ENCODE measurements at places on chromosomes 1 and 21. TPM values are rescaled to one million over a fixed set of nuclear protein-coding genes. Genes with fewer than 3 reads are reported as not detected.

DNA sequence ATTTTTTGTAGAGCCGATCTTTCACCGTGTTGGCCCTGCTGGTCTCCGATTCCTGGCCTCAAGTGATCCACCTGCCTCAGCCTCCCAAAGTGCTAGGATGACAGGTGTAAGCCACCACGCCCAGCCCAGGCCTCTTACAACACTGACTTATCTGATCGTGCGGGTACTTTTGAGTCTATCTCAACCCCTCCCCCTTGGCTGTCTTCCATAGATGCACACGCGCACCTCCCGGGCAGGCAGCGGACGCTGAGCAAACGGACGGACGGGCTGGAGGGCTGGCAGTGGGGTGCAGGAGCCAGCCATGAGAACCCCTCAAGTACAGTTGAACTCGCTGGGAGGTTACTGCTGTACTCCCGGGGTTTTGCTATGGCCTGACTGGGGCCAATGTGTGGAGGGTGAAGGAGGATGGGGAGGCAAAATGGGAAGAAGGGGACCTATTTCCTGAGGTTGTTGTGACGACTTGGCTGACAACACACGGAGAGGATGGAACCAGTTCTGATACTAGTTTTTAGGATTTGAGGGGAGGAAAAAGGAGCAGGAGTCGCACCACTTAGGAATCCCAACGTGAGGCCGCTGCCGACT, 959 bp downstream of the CD58 start:
- DNase-seq: peak; percentile 60

- peak; percentile 90 for DNase-seq
These were observed 7.0 kb upstream of the P3R3URF start for GRCh38 chr1:46183079-46183847.

GRCh38 chr1:24178407-24178806, 8.7 kb downstream of the IFNLR1 start:
- DNase-seq: no peak

GRCh38 chr1:7811476-7811875, 27.4 kb downstream of the PER3 start:
- no peak for DNase-seq

DNA sequence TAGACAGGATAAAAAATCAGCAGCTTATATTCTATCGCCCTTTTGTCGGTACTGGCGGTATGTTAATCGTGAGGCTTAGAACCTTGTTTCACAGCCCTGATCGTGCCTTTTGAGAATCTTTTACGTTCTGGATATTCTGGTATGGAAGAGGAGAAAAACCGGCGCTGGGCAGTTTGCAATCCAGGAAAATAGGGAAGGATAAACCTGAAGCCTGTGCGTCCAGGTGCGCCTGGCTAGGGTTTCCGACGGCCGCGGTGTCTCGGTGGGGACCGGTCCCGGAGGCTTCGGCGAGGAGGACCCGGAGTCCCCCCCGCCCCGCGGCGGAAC, 258 bp upstream of the SYPL2 start:
- no peak for DNase-seq

DNA sequence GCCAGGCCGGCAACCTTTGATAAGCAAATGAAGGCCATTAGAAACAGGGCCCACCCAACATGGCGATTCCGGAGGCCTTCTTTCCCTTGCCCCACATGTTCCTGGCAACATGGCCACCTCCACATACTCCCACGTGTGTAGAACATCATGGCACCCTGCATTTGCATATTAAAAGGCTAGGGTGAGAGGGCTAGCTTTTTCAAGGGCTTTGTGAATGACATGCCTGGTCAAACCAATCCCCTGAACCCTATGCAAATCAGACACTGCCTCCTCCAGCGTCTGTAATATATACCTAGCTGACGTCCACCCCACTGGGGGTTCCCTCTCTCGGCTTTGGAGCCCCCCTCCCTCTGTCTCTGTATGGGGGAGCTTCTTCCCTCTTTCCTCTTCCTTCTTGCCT, 1.6 kb downstream of the ADCY10 start:
- no peak for DNase-seq

- DNase-seq: no peak
These were observed 40.6 kb upstream of the PLA2G5 start for GRCh38 chr1:20029178-20029912.

DNA sequence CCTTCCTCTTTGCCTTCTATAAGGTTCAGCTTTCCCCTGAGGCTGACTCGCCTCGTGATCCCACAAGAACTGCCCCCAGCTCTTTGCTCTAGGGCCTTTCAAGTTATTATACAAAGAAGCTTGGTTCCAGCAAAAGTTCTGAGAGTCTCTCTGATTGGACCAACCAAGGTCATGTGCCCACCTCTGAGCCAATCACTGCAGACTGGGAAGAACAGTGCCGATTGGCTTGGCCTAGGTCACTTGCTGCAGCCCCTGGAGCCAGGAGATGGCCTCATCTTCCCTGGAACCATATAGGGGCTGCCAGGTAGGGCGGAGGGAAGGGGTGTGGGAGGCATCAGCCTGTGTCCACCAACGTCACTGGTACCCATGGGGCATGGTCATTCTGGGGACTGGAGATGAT, 22.8 kb downstream of the TAS1R2 start:
- no peak for DNase-seq

GRCh38 chr1:175480343-175480822, 263.0 kb downstream of the TNR start:
- DNase-seq: no peak

DNA sequence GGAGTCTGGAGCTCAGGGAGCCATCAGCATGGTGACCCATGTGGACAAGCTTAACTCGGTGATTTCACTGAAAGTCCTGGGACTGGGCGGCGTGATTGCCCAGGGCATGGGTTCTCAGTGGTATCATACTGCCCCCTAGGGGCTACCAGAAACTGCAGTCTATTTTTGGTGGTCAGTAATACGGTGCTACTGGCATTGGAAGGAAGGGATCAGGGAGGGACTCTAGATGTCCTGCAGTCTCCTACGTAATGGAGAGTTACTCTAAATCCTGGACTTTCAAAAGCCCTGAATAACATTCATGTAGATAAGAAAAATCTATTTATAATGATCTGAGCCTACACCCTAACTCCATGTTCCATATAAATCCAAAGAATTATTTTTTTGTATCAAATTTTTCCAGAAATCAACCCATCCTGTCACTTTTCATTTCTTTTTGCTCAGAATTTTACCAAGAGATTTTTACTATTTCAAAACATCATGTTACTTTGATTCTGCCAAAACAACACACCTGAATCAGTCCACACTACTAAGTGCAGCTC, 37.3 kb downstream of the PABPC4 start:
- DNase-seq: peak; percentile 70

- DNase-seq: no peak
These were observed 3.8 kb downstream of the TAS1R3 start for GRCh38 chr1:1334835-1335234.

- DNase-seq: no peak
These were observed 2072.4 kb downstream of the MRPL39 start for GRCh38 chr21:23534850-23535249.

- no peak for DNase-seq
These were observed 7.2 kb downstream of the ATP1B1 start for GRCh38 chr1:169113613-169114119.

The HSF2BP gene
- 2.0 TPM for total RNA-seq

The LCE1A gene
- total RNA-seq: not detected

The FAM163A gene
- 0.16 TPM for total RNA-seq

The NCMAP gene
- 0.73 TPM for total RNA-seq

The BRINP3 gene
- not detected for total RNA-seq

The SPRR5 gene
- not detected for total RNA-seq

The CAPN2 gene
- 151 TPM for total RNA-seq

The PPIH gene
- total RNA-seq: 27.8 TPM

Data from ureter (tissue), 1 donor.